ENCODE measurements at places on chromosomes 12 and 14. TPM values are rescaled to one million over a fixed set of nuclear protein-coding genes. Genes with fewer than 3 reads are reported as not detected.

TMEM119 gene
- total RNA-seq: not detected

SELPLG gene
- total RNA-seq: 0.42 TPM

MIP gene
- 0.15 TPM for total RNA-seq

SLC6A15 gene
- total RNA-seq: 0.27 TPM

SIX1 gene
- total RNA-seq: 8.0 TPM

KRT73 gene
- not detected for total RNA-seq

Data from M059J (cell line).